ENCODE measurements at places on chromosomes 1 and 21.

GRCh38 chr1:24322470-24323177 is 3.5 kb downstream of the GRHL3 start:
- no peak for DNase-seq

GRCh38 chr1:83418558-83418957 is 580.4 kb downstream of the TTLL7 start:
- no peak for DNase-seq

- no peak for DNase-seq
Measured at GRCh38 chr1:178798232-178798861, 72.5 kb downstream of the ANGPTL1 start.

- DNase-seq = no peak
Measured at GRCh38 chr1:183450093-183450492, 22.2 kb upstream of the SMG7 start.

GRCh38 chr1:181662606-181663005 is 179.3 kb downstream of the CACNA1E start:
- DNase-seq = no peak

All from activated CD8-positive, alpha-beta memory T cell treated with anti-CD3 and anti-CD28 coated beads, Interleukin-2, amount 50 U/mL, for 4 hours (primary cell).